Stimulated activated CD4-positive, alpha-beta T cell treated with anti-CD3 and anti-CD28 coated beads, Interleukin-2, amount 100 ng/mL, for 48 hours (primary cell): ENCODE measurements at places on chromosomes 6 and 20.
A peak's percentile ranks its signal among the peaks of the same experiment; 100 is the strongest.

GRCh38 chr20:44023515-44024371 is 109.1 kb downstream of the TOX2 start:
- DNase-seq: no peak

- DNase-seq: no peak
Measured at GRCh38 chr6:141726248-141726647, 406.5 kb upstream of the GJE1 start.

DNA sequence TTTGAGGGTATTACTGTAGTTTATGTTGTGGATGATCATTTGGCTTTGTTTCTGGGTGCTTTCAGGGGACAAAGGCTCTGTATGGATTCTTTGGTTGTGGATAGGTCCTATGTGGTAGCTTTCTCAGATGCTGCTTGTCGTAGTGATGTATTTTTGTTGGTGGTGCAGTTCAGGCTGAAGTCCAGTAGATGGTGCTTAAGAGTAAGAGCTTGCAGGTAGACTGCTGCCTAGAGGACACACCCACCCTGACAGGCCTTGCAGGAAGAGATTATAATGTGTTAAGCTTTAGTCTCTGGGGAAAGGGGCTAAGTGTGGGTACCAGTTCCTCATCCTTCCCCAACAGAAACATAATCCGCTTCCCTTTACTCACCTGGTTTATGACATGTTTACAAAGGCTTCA is 62.6 kb upstream of the ADGRB3 start:
- no peak for DNase-seq

DNA sequence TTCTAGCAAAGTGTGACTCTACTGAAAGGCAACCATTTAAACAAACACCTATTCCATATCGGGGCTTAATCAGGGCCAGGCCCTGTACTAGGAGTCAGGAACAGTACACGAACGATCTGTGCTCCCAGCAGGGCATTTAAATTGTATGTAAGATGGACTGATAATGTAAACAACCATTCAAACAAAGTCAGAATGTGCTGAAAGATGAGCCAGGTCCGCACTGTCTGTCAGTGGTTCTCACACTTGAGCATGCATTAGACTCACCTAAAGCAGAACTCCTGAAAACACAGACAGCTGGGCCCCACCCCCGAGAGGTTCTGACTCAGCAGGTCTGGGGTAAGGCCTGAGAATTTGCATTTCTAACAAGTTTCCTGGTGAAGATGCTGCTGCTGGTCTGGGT is 81.6 kb downstream of the PXDC1 start:
- no peak for DNase-seq

DNA sequence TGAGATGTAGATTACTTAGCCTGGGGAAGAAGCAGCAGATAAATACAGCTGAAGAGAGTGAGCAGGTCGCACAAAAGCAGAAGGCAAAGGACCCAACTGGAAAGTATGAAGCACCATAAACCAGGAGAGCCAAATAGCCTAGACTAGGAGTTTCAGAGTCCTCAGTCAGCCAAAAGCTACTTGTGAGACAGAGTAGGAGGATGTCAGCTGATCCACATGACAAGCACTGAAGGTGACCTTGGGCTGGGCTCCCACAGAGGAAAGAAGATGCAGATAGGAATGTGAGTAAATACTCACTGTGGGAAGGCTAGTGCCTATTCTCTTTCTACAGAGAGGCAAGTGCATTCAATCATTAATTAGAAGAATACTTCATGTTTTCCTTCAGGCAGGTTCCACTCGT is 274.0 kb upstream of the POU3F2 start:
- DNase-seq: no peak

GRCh38 chr6:21731411-21732031 is 138.0 kb downstream of the SOX4 start:
- DNase-seq: no peak

GRCh38 chr6:130041594-130041993 is 23.2 kb downstream of the L3MBTL3 start:
- DNase-seq: no peak

DNA sequence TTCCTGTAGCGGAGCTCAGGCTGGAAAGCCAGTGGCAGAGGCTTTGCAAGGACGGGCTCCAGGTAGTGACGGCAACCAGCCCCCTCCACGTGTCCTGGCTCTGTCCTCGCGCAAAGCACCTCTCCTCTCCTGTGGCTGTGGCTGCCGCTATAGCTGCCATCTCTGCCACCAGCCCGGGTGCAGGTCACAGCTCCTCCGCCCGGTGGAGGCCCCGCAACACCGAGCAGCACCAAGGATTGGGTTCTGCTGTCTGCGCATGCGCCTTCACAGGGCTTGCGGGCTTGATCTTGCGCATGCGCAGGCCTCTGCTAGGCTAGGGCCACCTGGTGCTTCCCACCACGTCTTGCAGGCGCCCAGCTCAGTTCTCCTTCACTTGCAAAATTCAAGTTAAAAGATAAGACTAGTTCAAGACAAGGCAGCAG is 625.4 kb downstream of the QKI start:
- DNase-seq: peak; percentile 25

- DNase-seq: no peak
Measured at GRCh38 chr6:71056656-71057055, 99.8 kb upstream of the B3GAT2 start.

- DNase-seq: no peak
Measured at GRCh38 chr6:26392932-26393636, 9.0 kb upstream of the BTN3A1 start.

GRCh38 chr20:50558483-50558925 is 48.3 kb downstream of the PTPN1 start:
- DNase-seq: no peak

- DNase-seq: no peak
Measured at GRCh38 chr6:101393829-101394251, 332 bp downstream of the GRIK2 start.

DNA sequence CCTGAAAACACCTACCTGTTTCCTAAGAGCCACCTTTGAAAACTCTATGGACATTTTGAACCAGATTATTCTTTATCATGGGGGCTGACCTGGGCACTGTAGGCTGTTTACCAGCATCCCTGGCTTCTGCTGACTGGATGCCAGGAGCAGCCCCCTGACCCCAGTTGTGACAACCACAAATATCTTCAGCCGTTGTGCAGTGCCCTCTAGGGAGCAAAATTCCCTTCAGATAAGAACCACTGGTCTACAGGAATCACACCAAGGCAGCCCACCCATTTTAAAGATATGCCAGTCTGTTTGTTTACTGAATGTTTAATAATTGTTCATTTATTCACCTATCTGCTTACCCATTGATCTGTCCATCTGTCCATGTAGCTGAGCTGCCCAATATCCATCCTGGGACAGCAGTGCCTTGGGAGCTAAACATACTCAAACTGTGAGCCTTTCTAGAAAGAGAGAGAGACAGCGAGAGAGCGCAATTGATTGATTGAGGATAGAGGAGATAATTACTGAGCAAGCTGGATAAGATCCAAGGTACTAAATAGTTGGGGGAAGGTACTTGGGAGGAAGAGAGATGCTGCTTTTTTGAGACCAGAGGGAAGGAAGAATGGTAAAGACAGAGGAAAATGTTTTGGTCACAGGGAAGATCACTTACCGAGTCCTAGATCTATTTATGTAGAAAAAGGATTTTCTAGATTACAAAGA is 276.8 kb downstream of the NRN1 start:
- no peak for DNase-seq

DNA sequence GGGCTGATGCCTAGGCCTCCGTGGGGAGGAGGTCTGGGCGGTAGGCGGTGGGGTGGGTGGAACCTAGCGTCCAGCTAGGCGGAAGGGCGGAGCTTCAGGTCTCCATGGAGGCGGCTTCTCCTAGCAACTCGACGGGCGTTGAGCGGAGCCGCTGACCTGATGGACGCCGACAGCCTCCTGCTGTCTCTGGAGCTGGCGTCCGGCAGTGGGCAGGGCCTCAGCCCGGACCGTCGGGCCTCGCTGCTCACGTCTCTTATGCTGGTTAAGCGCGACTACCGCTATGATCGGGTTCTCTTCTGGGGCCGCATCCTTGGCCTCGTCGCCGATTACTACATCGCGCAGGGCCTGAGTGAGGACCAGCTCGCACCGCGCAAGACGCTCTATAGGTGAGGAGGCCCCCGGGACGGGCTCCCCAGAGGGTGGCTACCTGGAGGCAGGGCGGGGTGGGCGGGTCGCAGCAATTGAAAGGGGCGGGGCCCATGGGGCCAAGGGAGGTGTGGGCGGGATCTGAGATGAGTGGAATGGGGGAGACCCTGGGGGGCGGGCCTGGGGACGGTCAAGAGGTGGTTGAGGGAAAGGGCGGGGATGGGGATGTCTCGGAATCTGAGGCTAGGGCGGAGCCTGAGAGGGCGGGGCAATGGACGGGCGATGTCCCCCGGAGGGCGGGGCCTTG is at the start of gene RSPH9:
Gene RSPH9 (plus strand): TSS at position 97 of the 673 bp plus-strand sequence. CDS start 63 bp downstream, at position 160.
- peak; percentile 48 for DNase-seq

GRCh38 chr6:36862164-36862847 is 12.3 kb downstream of the PPIL1 start:
- DNase-seq: no peak

GRCh38 chr20:49935746-49936152 is 448 bp upstream of the RNF114 start:
- DNase-seq: no peak

GRCh38 chr6:143224516-143224915 is 163.8 kb downstream of the AIG1 start:
- no peak for DNase-seq

- DNase-seq: no peak
Measured at GRCh38 chr6:47734831-47735481, 36.6 kb downstream of the ADGRF4 start.

GRCh38 chr6:11282245-11282644 is 49.8 kb upstream of the NEDD9 start:
- no peak for DNase-seq

DNA sequence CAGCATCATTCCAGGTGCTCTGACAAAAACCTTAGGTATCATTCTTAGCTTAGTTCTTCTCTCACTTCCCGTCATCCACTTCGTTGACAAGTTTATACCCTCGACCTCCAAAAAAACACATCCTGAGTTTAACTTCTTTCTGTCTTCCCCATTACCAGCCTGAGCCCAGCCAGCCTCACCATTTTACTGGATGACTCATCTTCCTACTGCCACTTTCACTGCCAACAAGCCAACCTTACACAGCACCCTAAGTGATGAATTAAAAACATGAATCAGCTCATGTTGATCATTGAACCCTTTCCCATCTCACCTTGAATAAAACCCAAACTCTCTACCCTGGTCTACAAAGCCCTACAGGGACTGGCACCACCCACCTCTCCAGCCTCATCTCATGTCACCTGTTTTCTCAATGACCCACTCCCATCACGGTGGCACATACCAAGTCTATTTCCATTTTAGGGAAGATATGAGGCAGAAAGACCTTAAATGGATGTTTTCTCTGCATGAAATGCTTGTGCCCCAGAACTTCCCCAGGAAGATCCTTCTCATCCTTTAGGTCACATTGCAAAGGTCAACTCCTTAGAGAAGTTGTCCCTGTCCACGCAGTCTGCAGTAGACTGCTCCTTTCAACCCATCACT is 9.9 kb upstream of the UST start:
- DNase-seq: no peak

GRCh38 chr20:10356628-10357027 is 77.4 kb downstream of the MKKS start:
- DNase-seq: no peak

- DNase-seq: no peak
Measured at GRCh38 chr20:3674995-3675900, 6.6 kb downstream of the ADAM33 start.

GRCh38 chr6:96466147-96466863 is 55.3 kb upstream of the UFL1 start:
- DNase-seq: no peak

GRCh38 chr6:128239146-128239545 is 281.3 kb downstream of the PTPRK start:
- no peak for DNase-seq

- DNase-seq: no peak
Measured at GRCh38 chr6:30684386-30685156, 1.9 kb downstream of the PPP1R18 start.

- DNase-seq: no peak
Measured at GRCh38 chr6:157629220-157629619, 193.8 kb upstream of the SNX9 start.

DNA sequence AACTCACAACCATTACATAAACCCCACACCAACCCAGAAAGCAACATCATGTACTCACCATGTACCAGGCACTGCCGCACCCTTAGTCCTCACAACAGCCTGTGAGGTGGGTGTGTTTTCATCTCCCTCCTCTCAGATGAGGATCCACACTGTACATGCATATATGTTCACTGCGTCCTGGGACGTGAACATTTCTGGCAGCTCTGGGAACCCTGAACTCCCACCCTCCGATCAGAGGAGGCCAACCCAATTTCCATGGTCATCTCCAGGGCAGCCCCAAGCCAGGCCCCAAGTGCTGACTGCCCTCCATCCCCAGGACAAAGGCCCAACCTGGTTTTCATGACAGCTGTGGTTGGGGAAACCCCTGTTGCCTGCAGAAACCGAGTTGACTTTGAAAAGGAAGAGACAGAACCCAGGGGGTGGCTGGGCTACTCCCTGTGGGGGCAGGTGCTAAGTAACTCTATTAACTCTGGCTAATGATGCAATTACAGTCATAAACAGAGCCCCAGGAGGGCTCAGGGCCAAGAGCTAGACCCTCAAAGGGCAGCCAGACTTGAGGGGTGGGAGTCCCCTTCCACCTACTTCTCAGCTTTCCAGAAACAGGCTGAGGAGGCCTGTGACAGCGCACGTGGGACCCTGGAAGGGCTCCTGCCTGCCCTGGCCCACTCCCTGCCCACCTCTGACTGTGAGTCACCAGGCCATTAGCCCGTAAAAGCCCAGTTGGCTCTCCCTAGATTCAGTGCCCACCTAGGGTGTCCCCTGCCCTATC is 2.6 kb downstream of the TFEB start:
- DNase-seq: peak; percentile 30

DNA sequence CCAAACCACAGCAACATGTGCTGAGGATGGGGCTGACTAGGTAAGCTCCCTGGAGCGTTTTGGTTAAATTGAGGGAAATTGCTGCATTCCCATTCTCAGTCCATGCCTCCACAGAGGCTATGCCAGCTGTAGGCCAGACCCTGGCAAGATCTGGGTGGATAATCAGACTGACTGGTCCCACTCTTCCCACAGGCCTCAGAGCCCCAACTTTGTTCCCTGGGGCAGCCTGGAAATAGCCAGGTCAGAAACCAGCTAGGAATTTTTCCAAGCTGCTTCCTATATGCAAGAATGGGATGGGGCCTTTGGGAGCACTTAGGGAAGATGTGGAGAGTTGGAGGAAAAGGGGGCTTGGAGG is 1.5 kb upstream of the VEGFA start:
- no peak for DNase-seq

GRCh38 chr20:31617432-31618104 is 12.5 kb downstream of the ID1 start:
- no peak for DNase-seq

DNA sequence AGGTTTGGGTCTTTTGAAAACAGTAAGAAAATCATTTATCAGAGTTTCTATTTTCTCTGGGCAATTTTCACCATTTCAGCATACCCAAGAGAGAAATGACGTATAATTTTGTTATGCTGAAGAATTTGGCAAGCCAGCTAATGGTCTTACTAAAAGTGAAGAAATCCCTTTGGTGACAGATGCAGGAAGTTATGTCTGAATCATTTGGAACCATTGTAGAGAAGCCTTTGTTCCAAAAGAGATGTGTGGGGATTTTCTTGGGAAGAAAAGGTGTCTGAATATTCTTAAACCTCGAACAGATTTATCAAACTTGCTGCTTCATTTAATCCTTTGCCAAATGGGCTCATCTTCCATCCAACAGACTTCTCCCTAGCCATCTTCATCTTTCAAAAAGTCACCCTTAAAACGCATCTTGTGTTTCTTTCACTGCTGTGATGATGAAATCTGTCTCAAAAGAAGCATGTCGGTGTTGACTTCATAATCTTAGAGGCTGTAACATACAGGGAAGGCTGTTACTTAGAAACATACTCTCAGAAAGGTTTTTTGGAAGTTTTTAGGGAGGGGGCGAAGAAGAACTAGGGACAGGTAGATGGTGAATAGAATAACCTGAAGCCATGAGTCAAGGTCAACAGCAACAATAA is 39.5 kb downstream of the CITED2 start:
- no peak for DNase-seq
